ENCODE measurements at places on chromosomes 2 and 18. TPM values are rescaled to one million over a fixed set of nuclear protein-coding genes. Genes with fewer than 3 reads are reported as not detected.
A peak's percentile ranks its signal among the peaks of the same experiment; 100 is the strongest.

SERPINB7 gene
- 71.5 TPM for total RNA-seq

AQP12B gene
- total RNA-seq: not detected

WNT10A gene
- total RNA-seq: 0.20 TPM

RNF138 gene
- 66.3 TPM for total RNA-seq

SAG gene
- total RNA-seq: not detected

SH2D6 gene
- total RNA-seq: 0.26 TPM

- peak; percentile 27 for DNase-seq
These were observed 1.5 kb downstream of the GAREM1 start for GRCh38 chr18:32469190-32469651.

DNA sequence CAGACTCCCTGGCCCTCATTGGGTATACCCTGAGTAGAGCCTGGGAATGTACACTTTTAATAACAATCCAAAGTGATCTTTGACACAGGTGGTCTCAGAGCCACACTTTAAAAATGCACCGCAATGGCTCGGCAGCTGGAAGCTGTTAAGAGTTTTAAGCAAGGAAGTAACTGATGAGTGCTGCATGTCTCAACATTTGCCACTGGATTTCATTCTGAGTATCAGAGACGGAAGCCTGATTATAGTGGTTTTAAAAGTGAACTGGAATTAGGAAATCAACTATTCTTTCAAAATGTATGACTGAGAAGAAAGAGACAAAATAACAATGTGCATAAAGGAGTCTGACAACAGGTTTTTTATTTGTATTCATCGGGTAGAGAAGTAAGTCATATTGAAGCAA, 7.5 kb downstream of the MBOAT2 start:
- DNase-seq: no peak

DNA sequence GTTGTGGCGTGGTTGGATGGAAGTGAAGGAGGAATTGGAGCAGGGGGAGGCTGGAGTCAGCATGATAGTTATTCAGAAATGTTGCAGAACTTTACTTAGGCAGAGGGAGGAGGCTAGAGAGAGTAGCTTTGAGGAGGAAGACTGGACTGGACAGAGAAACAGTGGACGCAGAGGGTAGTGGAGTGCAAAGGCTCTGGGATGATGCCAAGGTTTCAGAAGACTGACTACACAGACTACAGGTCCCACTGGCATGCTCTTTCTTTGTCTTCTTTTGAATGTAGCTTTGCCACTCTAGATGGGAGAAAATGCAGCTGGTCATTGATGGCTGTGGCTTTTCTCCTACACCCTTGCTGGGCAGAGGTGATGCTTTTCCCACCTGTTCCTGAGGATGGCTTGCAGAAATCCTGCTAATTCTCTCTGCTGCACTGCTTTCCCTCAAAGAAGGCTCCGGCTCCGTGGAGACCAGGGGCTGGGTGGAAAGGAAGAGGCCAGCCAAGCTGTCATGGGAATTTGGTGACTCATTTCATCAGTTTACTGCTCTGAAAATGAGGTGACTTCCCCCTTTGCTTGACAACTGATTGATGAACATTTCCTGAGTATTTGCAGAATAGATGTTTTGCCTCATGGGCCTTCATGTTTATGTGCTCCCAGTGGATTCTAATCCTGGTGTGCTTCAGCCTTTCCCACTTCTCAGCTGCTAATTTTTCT, 42.4 kb downstream of the MEIS1 start:
- DNase-seq: no peak

- no peak for DNase-seq
These were observed 27.1 kb upstream of the IHH start for GRCh38 chr2:219087848-219088247.

GRCh38 chr18:39057423-39058064, 1491.9 kb upstream of the CELF4 start:
- peak; percentile 74 for DNase-seq

GRCh38 chr18:27136208-27136535, 48.9 kb downstream of the CHST9 start:
- DNase-seq: peak; percentile 93

- no peak for DNase-seq
These were observed 34.7 kb downstream of the SFXN5 start for GRCh38 chr2:73036766-73037165.

DNA sequence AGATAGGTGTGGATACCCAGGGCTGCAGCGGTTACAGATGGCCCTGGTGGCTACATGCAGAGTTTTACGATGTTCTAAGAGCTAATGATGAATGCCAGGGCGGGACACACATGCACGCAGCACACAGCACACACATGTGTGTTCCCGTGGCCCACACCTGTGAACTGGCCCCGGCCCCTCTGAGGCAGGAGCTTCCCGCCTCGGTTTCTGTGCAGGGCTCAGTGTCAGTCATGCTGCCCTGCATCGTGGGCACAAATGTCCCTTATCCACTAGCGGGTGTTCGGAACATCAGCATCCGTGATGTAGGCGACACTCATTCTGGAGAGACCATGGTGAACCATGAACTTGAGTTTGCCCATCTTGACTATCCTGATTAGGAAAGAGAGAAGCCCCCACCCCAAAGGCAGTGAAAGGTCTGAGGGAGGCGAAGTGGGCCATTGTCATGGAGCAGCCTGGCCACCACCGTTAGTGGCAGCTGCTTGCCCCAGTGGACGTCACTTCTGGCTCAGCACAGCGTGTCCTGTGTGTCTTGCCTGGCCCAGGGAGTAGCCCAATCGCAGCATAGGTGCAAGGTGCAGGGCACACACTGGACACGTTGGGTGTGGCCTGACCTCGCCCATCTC, 43.8 kb downstream of the DCDC2C start:
- no peak for DNase-seq

GRCh38 chr2:159045545-159046454, 77.4 kb downstream of the TANC1 start:
- DNase-seq: no peak

DNA sequence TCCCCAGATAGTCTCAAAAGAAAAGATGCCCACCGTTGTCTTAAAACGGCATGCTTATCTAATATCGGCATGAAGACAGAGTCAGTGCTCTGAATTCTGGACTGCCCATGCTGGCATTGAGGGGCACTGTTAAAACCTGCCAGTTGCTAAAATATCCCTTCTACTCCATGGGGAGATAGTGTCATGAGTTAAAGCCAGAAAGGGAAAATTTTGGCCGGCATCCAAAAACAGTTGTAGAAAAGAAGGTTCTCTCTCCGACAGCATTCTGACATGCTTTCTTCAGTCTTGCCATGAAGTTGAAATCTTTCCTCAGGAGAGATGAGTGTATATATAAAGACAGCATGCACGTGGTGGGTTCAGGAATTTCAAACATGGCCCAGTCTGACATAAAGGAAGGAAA, 401.3 kb upstream of the PIK3C3 start:
- no peak for DNase-seq

DNA sequence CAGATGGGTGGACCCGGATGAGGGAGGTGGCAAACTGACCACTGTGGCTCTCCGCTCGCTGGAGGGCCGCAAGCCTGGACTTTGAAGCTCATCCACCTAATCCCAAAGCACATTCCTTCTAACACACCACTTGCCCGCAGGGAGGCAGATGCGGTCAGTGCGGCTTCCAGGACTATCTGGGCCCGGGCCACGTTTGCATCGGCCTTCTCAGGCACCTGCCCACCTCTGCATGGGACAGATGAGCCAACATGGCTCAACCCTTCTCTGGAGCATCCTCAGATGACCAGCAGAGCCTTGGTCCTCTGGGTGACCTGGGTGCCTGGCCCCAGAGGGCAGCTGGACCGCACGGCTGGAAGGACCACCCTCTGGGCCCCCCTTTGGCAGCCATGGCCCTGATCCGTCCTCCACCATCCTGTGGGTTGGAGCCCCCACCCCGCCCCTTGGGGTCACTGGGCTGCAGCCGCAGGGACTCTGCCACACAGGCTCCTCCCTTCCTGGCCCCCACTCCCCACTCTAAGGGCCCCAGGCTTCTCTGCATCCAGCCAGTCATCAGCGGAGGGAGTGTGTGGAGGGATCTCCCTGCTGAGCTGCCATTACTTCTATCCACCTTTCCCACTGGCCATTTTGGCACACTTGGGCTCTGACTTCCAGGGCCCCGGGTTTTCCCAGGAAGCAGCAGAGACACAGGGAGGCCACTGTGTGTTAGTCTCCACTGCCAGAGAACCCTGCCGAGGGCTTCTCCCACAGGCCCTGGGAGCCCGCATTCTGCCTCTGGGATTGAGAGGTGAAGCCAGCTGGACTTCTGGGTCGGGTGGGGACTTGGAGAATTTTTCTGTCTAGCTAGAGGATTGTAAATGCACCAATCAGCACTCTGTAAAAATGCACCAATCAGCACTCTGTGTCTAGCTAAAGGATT, 12.3 kb downstream of the HDAC4 start:
- DNase-seq: no peak
